ENCODE measurements at places on chromosomes 5 and 9. TPM values are rescaled to one million over a fixed set of nuclear protein-coding genes. Genes with fewer than 3 reads are reported as not detected.

Gene GBGT1
- 2.0 TPM for total RNA-seq

Gene FCN1
- 0.82 TPM for total RNA-seq

Gene NSG2
- 942 TPM for total RNA-seq

GRCh38 chr9:133563291-133563796, 28.8 kb downstream of the ADAMTSL2 start:
- DNase-seq: no peak

DNA sequence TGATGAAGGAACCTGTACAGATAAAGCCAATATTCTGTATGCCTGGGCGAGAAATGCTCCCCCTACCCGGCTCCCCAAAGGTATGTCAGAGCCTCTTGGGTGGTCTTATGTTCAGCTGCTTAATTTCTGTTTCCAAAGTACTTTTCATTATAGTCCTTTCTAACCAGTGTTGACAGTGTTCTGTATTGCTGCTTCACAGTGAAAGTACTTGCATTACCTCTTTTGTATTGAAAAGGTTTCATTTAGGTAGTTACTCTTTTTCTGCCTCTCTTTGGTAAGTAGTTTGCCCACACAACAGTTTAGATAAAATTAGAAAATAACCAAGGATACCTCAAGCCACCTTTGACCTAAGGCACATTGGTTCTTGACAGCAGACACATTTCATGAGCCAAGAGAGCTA, 169.9 kb downstream of the PAM start:
- no peak for DNase-seq

- DNase-seq: no peak
These were observed 9.7 kb downstream of the SCAI start for GRCh38 chr9:125133403-125134329.

DNA sequence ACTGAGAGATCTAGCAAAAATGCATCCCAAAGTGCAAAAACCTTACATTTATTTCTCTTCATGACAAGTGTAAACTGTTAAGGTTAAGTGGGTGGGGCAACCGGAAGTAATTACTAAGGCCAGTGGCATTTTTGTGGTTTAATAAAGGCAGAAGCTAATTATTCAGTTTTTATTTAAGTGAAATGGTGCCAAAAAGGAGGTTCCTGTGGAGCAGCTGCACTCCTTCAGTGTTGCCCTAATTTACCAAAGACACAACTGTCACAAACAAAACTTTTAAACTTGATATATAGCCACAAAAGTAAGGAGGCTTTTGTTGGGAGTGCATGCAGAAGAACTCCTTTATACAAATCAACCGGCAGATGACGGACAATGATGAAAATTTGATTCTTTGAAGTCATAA, 81.6 kb downstream of the NDUFS4 start:
- no peak for DNase-seq

- no peak for DNase-seq
These were observed 42.1 kb upstream of the ZNF462 start for GRCh38 chr9:106820866-106821265.

Measured in frontal cortex (tissue), 4 donors.